ENCODE measurements at places on chromosomes 11 and 22.

- no peak for DNase-seq
Observed at GRCh38 chr11:17535488-17535887, 8.7 kb downstream of the USH1C start.

- DNase-seq = no peak
Observed at GRCh38 chr11:45647329-45647728, 18.1 kb downstream of the CHST1 start.

DNA sequence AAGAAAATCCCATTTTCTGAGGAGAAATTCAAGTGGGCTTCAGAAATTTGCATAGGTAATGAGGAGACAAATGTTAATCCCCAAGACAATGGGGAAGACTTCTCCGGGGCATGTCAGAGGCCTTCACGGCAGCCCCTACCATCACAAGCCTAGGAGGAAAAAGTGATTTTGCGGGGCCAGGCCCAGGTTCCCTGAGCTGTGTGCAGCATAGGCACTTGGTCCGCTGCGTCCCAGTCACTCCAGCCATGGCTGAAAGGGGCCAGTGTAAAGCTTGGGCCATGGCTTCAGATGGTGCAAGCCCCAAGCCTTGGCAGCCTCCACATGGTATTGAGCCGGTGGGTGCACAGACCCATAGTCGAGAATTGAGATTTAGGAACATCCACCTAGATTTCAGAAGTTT is 570.7 kb downstream of the KCNA4 start:
- no peak for DNase-seq

DNA sequence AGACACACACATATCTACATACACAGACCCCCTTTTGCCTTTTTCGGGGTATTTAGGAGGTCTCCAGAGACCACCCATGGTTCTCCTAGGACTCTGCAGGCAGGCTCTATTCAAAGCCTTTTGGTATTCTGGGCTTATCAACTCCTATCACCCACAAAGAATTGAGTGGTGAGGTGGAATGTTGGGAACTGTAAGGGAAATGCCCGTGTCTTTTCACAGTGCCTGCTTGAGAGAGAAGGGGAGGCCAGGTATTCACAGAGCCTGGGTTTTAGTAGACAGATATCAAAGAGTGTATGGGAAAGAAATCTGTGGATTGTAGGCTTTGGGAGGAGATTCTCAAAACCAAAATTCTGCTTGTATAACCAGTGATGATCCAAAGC is 44.0 kb upstream of the CSNK2A3 start:
- no peak for DNase-seq

- DNase-seq = no peak
Observed at GRCh38 chr11:22927793-22928192, 67.5 kb upstream of the CCDC179 start.

GRCh38 chr11:11568651-11569229 is 53.1 kb downstream of the GALNT18 start:
- DNase-seq = no peak

DNA sequence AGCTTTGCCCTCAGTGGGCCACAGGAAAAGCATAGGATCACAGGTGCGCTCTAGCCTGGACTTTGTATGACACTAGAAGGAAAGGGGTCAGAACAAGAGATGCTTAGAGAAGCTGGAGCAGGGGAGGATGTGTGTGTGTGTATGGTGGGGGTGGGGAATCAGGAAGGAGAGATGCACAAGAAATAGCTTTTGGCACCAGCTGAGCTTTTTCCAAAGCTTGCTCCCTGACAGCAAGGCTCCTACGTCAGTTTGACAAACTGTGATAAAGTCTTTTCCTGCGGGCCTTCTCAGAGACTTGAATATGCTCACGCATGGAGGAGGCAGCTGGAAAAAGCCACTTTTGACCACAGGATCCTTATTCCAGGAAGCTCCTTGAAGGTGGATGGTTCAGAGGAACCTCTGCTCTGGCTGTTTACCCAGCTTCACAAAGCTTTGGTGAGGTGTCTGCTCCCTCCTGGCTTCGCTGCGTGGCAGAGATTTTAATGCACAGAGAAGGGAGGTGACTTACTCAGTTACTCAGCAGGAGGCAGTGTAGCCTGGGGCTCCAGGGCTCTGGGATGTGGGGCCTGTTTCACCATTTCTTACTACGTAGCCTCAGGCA is 3.9 kb downstream of the CDC42EP1 start:
- no peak for DNase-seq

DNA sequence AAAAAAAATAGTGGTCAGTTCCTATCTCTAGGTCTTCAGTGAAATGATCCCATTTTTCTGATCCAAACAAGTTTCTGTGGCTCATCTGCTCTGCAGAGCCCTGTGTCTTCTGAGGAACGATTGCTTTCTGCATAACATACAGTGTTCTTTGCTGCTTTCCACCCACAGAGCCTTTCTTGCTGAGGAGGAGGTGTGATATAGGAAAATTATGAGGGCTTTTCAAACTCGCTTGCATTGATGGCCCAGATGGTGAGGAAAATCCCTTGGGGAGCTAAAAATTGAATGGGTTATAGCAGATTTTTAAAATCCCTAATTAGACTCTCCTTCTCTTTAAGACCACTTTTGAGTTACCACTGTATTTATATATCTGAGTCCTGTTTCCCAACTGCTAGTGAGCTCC is 31.3 kb downstream of the JAM3 start:
- no peak for DNase-seq

- no peak for DNase-seq
Observed at GRCh38 chr22:46439111-46439510, 98.3 kb downstream of the CELSR1 start.

All from fibroblast of skin of right quadriceps (primary cell).